Stimulated activated CD4-positive, alpha-beta T cell treated with anti-CD3 and anti-CD28 coated beads, Interleukin-4, amount 100 ng/mL, for 1 hour (primary cell): ENCODE measurements at places on chromosomes 1 and 21.

GRCh38 chr1:114377356-114377755 lies 133.6 kb downstream of the TRIM33 start:
- DNase-seq, result no peak

DNA sequence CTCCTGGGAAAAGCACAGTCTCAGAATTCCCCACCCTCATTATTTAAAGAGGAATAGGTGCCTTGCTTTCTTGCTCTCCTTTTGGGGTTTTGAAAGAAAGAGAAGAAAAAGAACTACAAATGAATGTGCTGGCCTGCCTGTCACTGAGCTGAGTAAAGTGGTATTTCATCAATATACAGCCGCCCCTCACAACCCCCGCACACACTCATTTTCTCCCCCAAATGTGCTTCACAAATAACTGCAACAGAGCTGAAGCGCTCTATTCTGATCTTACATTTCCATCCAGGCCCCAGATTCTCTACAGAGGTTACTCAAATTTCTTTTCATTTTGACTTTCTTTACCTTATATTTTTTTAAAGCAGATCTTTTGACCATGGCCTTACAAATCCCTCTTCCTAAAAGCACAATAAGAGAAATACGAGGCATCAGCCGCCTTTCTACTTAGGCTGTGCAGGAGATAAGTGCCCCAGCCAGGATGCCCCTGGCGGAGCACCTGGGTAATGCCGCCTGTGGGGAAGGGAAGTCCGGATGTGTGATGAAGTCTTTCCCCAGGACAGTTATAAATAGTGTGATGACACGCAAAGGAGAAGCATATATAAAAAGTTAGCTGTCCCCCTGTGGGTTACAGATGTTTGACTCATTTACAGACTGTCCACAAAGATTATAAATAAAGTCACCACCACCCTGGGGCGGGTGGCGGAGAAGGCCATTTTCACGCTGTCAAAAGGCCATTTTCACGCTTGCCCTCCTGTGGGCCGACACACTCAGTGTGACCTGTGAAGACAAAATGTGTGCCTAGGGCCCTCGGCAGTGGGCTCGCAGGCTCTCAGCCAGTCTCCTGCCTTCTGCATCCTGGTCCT lies 6.5 kb downstream of the KCNN3 start:
- peak; percentile 30 for DNase-seq

DNA sequence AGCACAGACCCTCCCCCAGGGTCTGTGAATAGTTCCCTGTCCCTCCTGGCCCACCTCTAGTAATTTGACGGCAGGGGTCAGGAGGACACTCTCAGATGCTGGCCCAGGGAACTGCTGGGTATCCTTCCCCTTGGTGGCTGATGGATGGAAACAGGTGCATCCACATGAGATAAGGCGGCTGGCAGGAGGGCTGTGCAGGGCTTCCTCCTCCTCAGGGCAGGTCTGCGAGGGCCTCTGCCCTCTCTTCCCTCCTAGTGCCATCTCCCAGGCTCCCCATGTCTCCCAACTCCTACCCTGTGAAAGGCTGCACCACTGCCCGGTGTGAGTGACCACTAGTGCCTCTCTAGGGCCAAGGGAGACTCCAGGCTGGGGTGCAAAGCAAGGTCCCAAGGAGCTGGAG lies 123.9 kb downstream of the GLIS1 start:
- DNase-seq, result no peak

GRCh38 chr21:35291973-35292627 lies 243.0 kb upstream of the RUNX1 start:
- DNase-seq, result no peak

GRCh38 chr1:103457886-103458455 lies 67.5 kb upstream of the RNPC3 start:
- no peak for DNase-seq

- no peak for DNase-seq
Measured at GRCh38 chr1:8966606-8967005, 20.9 kb downstream of the CA6 start.

GRCh38 chr1:43197343-43198127 lies 25.4 kb downstream of the CFAP57 start:
- no peak for DNase-seq

DNA sequence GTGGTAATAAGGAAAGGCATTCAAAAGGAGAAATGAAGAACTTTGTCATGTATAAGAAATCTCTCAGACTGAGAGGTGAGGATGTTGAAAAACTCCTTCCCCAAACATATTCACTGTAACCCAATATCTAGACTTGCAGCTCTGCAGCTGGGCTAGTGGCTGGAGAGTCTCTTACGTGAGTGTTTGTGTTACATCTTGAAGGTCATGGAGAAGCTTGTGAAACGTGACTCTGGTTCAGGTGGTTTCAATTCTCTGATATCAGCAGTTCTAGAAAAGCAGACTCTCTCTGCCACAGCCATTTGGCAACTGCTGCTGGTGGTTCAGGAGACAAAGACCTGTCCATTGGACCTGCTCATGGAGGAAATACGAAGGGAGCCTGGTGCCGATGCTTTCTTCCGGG lies 55.0 kb upstream of the EPHA8 start:
- DNase-seq, result no peak

DNA sequence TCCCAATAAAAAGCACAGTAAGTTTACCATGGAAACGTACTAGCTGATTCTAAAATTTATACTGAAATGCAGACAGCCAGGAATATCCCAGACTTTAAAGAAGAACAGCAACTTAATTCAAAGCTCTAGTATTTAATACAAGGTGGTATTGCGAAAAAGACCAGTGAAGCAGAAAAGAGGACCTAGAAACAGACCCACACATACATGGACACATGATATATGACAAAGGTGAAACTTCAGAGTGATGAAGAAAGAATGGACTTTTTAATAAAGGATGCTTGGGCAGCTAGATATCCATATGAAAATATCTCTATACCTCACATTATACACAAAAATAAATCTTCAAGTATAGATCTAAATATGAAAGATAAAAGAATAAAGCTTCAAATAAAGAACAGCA lies 62.6 kb downstream of the COP1 start:
- DNase-seq, result no peak

DNA sequence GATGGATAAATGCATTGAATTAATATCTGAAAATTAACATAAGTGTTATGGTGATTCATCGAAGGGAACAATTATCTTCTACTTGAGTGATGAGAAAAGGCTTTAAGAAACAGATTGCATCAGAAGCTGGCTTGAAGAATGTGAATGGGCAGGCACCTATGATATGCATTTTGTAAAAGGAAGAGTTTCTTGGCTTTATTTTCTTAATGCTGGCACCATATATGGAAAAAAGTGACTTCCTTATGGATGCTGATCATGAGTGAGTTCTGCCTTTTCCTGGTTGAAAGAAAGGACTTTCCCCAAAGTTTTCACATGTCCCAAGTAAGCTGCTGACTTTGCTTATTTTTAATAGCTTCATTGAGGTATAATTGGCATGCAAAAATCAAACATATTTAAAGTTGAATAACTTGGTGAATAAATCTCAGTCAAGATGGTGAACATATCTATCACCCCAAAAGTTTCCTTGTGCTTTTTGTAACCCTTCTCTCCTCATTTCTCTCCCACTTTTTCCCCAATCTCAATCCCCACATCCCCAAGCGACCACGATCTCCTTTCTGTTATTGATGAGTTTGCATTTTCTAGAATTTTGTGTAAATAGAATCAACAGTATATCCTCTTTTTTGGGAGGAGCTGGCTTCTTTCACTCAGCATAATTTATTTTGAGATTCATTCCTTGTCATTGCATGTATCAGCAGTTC lies 74.2 kb downstream of the SPATA46 start:
- DNase-seq, result no peak

- no peak for DNase-seq
Measured at GRCh38 chr1:203663821-203664220, 37.2 kb downstream of the ATP2B4 start.
